ENCODE measurements at places on chromosomes 11 and 22. TPM values are rescaled to one million over a fixed set of nuclear protein-coding genes. Genes with fewer than 3 reads are reported as not detected.

The OR56A1 gene
- total RNA-seq = not detected

The PVALB gene
- total RNA-seq = not detected

- no peak for DNase-seq
Observed at GRCh38 chr11:122659676-122660554, 4.4 kb downstream of the UBASH3B start.

The OR52E1 gene
- total RNA-seq = not detected

DNA sequence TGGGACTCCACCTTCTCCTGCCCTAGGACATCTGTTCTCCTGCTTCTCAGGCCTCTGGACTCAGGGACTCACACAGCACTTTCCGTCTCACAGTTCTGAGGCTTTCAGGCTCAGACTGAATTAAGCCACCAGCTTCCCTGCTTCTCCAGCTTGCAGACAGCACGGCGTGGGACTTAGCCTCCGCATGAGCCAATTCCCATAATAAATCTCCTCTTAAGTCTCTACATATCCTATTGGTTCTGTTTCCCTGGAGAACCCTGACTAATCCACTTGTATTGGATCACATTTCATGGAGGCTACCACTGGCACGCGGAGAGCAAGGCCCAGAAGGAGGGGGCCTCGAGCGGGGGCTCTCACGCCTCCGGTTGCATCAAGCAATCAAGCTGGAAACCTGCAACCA, 1313.6 kb downstream of the TBC1D22A start:
- no peak for DNase-seq

- DNase-seq = no peak
Observed at GRCh38 chr11:95219599-95219998, 11.4 kb downstream of the SESN3 start.

- no peak for DNase-seq
Observed at GRCh38 chr22:28505416-28506149, 174.1 kb downstream of the TTC28 start.

The KRTAP5-11 gene
- total RNA-seq = not detected

DNA sequence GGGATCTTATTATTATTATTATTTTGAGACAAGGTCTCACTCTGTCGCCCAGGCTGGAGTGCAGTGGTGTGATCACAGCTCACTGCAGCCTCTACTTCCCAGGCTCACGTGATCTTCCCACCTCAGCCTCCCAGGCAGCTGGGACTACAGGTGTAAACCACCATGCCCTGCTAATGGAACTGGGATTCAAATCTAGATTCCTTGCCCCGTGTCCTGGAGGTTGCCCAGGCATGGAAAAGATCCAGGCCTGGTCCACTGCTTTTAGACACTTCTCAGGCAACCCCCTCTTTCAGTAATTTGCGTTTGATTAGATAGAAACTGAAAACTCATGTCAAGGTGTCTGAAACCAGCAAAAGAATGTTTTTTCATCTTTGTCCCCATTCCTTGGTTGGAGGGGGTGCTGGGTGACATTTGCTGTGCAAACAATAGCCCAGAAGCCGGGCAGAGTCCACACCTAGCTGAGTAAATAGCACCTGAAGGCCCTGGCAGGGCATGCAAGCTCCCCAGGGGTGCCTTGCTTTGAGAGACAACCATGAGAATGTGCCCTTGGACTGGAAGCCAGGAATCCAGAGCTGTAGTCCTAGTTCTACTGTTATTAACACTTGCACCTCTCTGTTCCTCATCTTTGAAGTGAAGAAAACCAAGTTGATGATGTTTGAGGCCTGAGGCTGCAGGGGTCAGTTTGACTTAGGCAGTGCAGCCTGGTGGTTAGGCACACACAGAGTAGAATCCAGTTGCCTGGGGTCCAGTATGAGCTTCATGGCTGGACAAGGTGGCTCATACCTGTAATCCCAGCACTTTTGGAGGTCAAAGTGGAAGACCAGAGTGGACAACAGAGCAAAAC, 19.1 kb upstream of the XBP1 start:
- DNase-seq = no peak

DNA sequence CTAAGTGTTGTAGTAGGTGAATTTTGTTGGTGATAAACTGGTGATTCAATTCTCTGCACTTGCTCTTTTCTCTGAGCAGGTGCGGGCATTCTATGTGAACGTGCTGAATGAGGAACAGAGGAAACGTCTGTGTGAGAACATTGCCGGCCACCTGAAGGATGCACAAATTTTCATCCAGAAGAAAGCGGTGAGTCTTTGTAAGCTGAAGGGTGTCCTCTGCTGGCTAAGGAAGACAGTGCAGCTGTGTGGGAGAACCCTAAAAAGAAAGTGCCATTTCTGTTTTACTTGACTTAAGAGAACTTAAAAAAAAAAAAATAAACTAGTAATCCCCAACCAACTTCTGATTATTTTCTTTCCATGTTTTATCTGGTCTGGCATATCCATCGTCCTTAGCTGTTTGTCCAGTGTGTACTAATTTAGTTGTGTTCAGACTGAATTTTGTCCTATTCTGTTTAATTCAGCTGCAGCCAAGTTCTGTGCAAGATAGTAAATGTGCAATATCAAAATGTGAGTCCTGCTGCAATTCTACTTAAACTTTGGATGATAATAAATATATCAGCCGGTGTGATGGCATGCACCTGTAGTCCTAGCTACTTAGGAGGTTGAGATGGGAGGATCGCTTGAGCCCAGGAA, 29.6 kb downstream of the CAT start:
- no peak for DNase-seq

- DNase-seq = peak; percentile 79
Observed at GRCh38 chr22:31055635-31056159, 25.4 kb upstream of the SMTN start.

DNA sequence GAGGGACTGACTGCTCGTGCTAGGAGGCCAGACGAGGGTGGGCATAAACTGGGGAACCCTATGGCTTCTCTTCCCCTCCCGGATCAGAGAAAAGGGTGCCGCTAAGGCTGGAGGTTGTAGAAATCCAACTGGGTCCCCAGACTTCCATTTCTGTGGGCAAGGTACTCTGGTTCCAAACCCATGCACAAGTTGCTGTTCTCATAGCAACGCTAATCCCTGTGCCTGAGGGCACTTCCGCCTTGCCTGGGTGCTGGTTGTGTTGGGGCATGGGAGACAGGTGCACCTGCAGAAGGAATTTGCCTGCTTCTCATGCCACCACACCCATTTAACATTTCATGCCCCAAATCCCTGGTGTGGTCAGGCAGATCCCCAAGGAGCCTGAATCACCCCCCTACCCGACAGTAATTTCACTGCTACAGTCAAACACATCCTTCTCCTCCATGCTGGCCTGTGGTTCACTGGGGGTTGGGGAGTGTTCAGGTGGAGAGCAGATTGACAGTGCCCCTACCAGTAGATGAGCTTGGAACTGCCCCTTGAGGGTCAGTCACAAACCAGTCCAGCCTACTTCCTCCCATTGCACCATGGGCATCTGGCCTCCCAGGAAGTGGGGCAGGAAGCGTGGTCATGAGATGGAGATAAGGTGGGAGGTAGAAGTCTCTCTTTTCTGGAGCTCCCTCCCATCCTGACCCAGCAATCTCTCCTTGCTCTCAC, 1.2 kb downstream of the C2CD2L start:
- DNase-seq = no peak

The CASP1 gene
- 35.5 TPM for total RNA-seq

DNA sequence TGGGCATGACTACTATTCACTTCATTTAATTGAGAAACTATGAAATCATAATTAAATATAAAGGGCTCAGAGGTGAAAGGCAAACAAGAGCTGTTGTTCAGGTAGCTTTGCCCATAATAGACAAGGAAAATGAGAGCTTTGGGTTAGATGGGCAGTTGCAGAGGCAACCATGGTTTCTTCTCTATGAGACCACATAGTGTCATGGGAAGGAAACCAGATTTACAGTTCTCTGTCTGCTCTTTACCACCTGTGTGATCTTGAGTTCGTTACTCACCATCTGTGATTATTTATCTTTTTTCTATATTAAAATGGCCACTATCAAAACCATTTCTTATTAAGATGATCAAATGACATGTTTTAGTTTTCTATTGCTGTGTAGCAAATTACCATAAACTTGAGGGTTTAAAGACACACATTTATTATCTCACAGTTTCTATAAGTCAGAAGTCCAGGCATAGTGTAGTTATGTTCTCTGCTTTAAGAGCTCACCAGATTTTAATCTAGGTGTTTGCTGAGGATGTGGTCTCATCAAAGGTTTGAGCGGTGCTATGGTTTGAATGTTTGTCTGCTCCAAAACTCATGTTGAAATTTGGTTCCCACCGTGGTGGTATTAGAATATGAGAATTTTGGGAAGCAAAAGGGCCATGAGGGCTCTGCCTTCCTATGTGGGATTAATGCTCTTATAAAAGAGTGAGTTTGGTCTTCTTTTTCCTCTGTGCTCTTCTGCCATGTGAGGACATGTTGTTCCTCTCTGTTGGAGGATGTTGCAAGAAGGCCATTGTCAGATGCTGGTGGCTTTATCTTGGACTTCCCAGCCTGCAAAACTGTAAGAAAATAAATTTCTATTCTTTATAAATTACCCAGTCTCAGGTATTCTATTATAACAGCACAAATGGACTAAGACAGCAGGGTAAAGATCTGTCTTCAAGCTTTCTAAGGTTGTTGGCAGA, 38.2 kb downstream of the OR2AG2 start:
- no peak for DNase-seq

DNA sequence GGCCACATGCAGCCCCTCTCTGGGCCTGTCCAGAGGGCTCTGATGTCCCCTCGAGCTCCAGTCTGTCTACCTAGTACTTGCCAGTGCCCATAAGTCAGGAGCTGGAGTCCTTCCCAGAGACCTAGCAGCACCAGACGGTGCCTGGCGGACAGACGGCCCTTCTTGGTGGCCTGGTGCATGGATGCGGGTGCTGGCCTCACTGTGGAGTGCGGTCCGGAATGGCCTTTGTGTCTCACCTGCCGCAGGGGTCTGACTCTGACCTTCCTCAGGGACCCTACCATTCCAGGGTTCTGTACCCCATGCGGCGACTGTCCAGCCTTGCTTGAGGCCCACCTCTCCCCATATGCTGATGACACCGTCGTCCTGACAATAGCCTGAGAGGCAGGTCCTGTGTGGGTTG, 29.4 kb upstream of the SMIM38 start:
- no peak for DNase-seq

The NRIP3 gene
- total RNA-seq = 1.9 TPM

Measured in heart right ventricle (tissue), 16 donors.